ENCODE measurements at places on chromosomes 1 and 21.

- DNase-seq, result no peak
Observed at GRCh38 chr1:117812869-117813511, 116.4 kb downstream of the GDAP2 start.

- no peak for DNase-seq
Observed at GRCh38 chr1:7427605-7428300, 343.3 kb upstream of the VAMP3 start.

DNA sequence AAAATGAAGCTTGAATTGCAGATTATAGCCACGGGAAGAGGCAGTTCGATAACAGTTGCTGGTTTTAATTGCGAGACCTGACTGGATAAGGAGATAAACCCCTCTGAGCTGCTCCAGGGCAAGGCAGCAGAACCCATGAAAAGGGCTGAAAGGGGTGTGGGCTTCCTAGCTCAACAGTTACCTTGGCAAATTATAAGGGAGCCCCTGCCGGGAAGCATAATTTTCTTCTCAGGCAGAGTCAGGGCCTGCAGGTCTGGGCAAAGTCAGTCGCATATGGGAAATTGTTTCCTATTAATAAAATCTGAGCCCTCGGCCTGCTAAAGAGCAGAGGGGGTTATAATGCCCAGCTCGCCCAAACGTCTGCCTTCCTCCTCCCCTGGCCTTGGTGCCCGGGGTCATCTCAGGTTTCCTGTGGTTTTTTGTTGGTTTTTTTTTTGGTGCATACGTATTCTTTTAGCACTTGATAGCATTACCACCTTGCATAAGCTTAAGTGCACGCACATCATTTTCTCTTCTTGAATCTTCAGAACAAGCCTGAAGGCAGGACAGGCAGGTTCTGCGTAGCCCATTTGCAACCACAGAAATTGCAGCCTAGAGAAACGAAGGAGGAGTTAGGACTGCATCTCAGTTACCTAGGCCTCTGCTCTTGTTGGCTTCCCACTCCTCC is 33.9 kb upstream of the SELENON start:
- no peak for DNase-seq

GRCh38 chr1:42937836-42938644 is 20.6 kb downstream of the SLC2A1 start:
- DNase-seq, result peak; percentile 40

- no peak for DNase-seq
Observed at GRCh38 chr1:109482791-109483671, 674 bp upstream of the ATXN7L2 start.

GRCh38 chr1:228957535-228957934 is 222.3 kb downstream of the RHOU start:
- DNase-seq, result no peak

DNA sequence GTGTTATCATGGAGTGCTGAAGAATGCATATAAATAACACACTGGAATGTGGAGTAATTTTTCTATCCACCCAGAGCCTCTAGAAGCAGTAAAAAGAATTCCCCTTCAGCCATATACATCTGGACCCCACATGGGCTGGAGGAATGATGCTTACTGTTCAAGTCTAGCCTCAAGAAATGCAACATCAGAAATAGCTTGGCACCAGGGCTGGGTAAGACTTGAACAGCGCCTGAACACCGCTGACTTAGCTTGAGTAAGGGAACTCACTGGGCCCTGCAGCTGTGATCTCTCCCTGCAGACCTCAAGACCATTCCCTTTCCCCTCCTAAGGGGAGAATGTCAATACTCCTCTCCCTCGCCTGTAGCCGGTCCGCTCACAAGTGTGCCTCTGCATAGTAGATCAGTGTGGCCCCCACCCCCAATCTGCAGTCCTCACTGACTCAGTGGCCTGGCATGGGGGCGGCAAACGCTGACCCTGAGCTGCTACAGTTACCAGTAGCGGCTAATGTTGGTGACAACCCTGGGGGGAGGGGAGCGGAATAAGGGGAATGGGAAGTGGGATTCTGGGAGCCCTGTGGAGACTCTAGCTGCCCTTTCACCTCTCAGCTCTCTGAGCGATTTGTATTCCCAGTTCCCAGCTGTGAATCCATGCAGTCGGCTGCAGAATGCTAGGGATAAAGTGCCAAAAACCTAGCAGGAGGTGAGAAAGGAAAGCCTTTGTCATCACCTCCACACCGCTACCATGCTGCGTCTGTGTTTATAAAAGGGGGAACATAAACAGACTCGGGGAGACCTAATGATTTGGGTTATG is 483.9 kb downstream of the DISC1 start:
- DNase-seq, result no peak

All from NK-92 treated with Interleukin-12 subunit alpha and Interleukin-12 subunit beta, amount 100 ng/mL, for 24 hours (cell line).